Mesenchymal stem cell (in vitro differentiated cells and primary cell): ENCODE measurements at places on chromosomes 5 and 9.

- H3K27me3 ChIP-seq: peaks cover 5% of the 10 kb centered on the region
- no peak for DNase-seq
- H3K4me1 ChIP-seq: no peaks in the 10 kb centered on the region
- no peaks in the 10 kb centered on the region for H3K36me3 ChIP-seq
These were observed 59.2 kb downstream of the NSUN2 start for GRCh38 chr5:6573651-6574101.

GRCh38 chr5:117880932-117881331 lies 1107.4 kb downstream of the DTWD2 start:
- no peaks in the 10 kb centered on the region for H3K36me3 ChIP-seq
- no peaks in the 10 kb centered on the region for H3K4me1 ChIP-seq

GRCh38 chr9:118652258-118652657 lies 717.0 kb downstream of the BRINP1 start:
- no peaks in the 10 kb centered on the region for H3K36me3 ChIP-seq
- no peaks in the 10 kb centered on the region for H3K4me1 ChIP-seq
- no peak for DNase-seq

- H3K36me3 ChIP-seq: peaks cover 5% of the 10 kb centered on the region
- no peak overlapping the region for H3K4me3 ChIP-seq
- DNase-seq: peak; percentile 44
These were observed 17.2 kb upstream of the AFAP1L1 start for GRCh38 chr5:149254506-149254905.

GRCh38 chr5:58327289-58327688 lies 132.6 kb downstream of the PLK2 start:
- H3K36me3 ChIP-seq: no peaks in the 10 kb centered on the region
- no peak overlapping the region for H3K27ac ChIP-seq
- no peak overlapping the region for H3K4me3 ChIP-seq
- H3K4me1 ChIP-seq: no peaks in the 10 kb centered on the region
- H3K27me3 ChIP-seq: no peaks in the 10 kb centered on the region
- DNase-seq: no peak

GRCh38 chr9:1458503-1458902 lies 408.3 kb downstream of the DMRT2 start:
- no peaks in the 10 kb centered on the region for H3K4me1 ChIP-seq
- no peak overlapping the region for H3K27ac ChIP-seq
- H3K4me3 ChIP-seq: no peak overlapping the region
- H3K27me3 ChIP-seq: no peaks in the 10 kb centered on the region
- no peak for DNase-seq
- H3K36me3 ChIP-seq: no peaks in the 10 kb centered on the region

DNA sequence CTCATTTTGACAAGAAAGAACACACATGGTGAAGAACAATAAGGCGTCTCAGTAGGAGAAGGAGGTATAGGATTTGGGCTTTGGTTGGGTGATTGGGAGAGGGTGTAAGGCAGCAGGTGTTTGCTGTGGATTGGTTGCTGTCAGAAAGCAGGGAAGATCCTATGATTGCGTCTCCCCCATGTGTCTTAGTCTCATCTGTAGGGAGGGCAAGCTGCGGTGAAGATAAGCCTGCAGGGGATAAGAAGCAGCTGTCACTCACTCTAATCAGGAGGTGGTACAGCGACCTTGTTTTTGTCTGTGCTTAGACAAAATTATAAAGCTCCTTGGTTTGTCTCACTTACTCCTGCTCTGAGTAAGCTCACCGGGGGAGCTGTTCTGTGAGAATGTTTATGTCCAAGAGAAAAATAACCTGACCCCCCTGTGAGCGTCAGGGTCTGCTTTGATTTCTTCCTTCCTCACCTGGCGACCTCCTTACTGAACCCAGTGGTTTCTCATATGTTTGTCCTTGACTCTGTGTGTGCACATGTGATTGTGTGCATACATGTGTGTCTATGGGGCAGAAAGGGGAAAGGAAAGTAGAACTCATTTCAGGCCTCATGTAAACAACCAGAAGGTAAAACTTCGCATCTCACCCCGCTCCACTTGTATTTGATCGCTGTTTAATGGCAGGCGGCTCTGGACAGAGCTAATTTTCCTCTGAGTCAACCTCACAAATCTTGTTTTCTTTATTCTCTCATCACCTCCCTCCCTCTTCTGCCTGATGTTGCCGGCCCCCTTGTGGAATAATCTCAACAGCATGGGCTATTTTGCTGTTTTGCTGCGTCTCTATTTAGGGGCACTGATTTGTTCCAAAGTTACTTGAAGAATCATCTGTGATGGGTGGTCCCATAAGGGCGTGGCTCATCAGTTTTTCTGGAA lies 105.6 kb downstream of the TENT4A start:
- no peak overlapping the region for H3K27ac ChIP-seq
- DNase-seq: no peak
- H3K36me3 ChIP-seq: no peaks in the 10 kb centered on the region
- no peak overlapping the region for H3K4me3 ChIP-seq
- H3K4me1 ChIP-seq: no peaks in the 10 kb centered on the region

- H3K4me3 ChIP-seq: no peak overlapping the region
- no peaks in the 10 kb centered on the region for H3K27me3 ChIP-seq
- DNase-seq: no peak
- peaks cover 72% of the 10 kb centered on the region for H3K36me3 ChIP-seq
- peak overlapping the region; percentile 10 for H3K27ac ChIP-seq
- peaks cover 3% of the 10 kb centered on the region for H3K4me1 ChIP-seq
These were observed 5.1 kb downstream of the RPL12 start for GRCh38 chr9:127445851-127446712.

DNA sequence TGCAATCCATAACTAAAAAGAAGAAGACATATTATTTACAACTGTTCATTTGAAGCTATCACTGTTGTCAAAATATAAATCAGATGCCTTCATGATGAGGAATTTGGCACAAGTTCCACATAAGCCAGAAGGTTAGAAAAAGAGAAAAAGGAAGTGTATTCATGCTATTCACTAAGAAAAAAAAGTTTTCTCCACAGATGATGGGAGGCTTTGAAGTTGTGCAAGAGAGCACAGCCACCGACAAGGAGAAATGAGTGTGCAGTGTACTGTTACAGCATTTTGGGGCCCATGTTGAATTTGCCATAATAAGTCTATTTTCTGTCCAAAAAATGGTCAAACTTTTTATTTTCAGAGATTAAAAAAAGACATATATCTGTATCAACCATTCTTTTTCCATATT lies 32.9 kb upstream of the IFNK start:
- DNase-seq: no peak
- no peaks in the 10 kb centered on the region for H3K4me1 ChIP-seq
- H3K27ac ChIP-seq: no peak overlapping the region
- no peaks in the 10 kb centered on the region for H3K36me3 ChIP-seq

- H3K36me3 ChIP-seq: no peaks in the 10 kb centered on the region
- H3K4me3 ChIP-seq: no peak overlapping the region
- H3K27me3 ChIP-seq: peaks cover 16% of the 10 kb centered on the region
- no peaks in the 10 kb centered on the region for H3K4me1 ChIP-seq
These were observed 132.0 kb downstream of the NSG2 start for GRCh38 chr5:174177531-174177930.

GRCh38 chr5:146681585-146682105 lies 165.7 kb upstream of the GPR151 start:
- no peaks in the 10 kb centered on the region for H3K27me3 ChIP-seq
- H3K4me1 ChIP-seq: no peaks in the 10 kb centered on the region
- no peak overlapping the region for H3K27ac ChIP-seq
- no peak overlapping the region for H3K4me3 ChIP-seq
- DNase-seq: no peak

DNA sequence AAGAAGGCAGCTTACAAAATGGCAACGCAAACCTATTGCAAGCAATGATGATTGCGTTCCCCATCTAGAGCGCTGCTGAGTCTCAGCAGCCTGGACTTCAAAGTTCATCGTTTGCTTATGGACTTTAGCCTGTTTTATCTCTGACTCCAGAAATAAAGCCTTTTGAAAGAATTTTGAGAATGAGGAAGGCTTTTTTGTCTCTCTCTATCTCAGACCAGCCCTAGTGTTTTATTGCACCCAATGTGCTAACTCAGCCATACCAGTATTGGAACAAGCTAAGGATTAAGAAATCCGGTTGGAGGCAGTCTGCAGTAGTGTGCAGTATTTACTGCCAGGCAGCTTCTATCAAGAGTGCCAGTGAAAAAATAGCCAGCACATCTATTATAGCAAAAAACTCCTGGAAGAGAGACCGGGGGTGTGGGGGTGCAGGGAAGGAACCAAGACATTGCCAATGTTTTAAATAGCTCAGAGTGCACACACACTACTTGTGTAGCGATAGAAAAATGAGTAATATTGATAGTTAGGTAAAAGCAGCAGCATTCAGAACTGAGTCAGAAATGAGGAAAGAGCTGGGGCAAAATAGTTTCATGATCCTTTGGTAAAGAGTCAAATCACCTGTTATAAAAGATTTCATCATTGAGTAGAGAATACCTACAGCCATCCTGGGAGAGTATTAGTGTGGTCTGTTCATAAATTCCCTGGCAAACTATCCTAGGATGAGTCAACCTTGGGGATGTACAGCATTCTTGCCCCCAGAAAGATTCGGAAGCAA lies 219.0 kb downstream of the ZNF608 start:
- H3K36me3 ChIP-seq: no peaks in the 10 kb centered on the region
- no peaks in the 10 kb centered on the region for H3K27me3 ChIP-seq
- DNase-seq: no peak

DNA sequence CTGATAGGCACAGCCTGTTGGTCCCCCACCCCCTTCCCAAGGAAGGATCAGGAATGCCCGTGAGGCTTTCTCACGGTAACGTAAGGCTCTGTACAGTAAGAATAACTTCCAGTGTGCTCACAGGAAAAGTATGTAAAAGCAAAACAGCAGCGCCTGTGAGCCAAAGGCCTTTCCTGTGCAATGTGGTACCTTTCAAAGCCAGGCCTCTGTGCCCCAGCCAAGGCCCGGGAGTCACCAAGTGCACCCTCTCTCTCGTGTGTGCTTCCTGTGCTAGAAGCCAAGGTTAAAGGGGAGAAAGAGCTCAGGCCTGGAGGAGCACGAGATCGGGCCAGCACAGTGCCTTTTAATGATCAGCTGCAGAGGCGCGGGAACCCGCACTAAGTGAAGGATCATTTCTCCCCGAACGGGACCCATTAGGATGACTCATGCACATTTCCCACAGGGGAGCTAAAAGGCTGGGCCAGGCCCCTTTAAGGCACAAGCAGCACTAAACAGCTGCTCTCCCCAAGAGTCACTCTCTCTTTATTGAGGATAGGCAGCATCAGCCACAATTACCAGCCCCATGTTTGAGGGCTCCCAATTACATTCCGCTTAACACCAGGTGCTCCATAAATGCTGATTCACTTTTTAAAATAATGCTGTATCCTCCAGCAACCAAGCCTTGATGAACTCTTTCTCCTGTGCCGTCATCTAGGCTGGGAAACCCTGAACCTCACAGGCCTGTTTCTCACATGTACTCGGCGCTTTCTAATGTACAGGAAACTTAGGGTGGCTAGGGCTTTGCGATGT lies 42.8 kb downstream of the SHB start:
- H3K27me3 ChIP-seq: no peaks in the 10 kb centered on the region
- peaks cover 22% of the 10 kb centered on the region for H3K36me3 ChIP-seq
- H3K27ac ChIP-seq: peak overlapping the region; percentile 85
- DNase-seq: peak; percentile 97

DNA sequence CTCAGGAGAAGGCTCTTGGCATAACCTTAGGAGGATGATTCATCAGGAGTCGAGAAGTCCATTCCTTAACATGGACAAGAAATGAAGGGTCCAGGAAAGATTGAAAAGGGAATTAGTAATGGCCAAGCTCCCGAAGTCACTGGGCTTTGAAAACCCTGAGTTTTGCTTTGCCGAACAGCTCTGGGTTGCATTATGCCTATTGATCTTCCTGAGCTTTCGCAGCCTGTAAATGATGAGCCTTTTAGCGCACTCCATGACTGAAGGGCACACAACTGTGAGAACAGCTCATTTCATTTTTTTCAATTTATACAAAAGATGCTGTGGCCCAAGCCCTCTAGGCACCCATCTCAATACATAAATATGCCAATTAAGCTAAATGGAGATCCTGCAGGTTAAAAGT lies 25.0 kb upstream of the PUM3 start:
- H3K36me3 ChIP-seq: no peaks in the 10 kb centered on the region
- no peak overlapping the region for H3K4me3 ChIP-seq
- H3K27ac ChIP-seq: no peak overlapping the region
- no peaks in the 10 kb centered on the region for H3K4me1 ChIP-seq
- no peak for DNase-seq

DNA sequence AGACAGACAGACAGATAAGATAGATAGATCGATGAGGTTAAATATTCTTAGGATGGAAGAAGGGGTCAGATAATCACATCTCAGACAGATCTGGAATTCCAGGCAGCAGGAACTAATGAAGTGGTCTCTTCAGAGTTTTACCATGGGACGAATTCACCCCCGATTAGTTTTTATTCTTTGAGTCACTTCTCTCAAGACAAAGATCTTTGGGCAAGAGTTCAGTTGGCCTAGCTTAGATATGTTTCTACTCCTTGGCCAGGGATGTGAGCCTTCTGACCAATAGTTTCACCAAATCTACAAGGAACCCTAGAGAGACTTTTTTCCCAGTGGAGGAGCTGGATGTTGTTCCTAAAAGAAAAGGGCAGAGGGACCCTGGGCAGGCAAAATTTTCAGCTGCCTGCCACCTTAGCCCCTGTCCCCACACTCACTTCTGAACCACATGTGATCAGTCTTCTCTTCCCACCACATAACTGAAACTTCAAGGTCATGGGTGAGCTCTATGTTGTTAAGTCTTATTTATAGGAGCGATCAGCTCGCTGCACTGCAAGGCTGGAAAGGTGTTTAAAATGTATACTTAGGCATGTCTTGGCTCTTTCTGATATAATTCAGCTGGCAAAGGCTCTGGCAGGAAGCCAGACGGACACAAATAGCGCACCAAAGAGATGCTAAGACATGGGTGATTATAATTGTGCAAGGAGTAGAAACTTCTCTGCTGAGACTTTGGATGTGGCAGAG lies 132.9 kb downstream of the PALM2AKAP2 start:
- H3K4me1 ChIP-seq: peaks cover 16% of the 10 kb centered on the region
- no peaks in the 10 kb centered on the region for H3K27me3 ChIP-seq

- no peak overlapping the region for H3K27ac ChIP-seq
- no peak for DNase-seq
- no peak overlapping the region for H3K4me3 ChIP-seq
- H3K36me3 ChIP-seq: no peaks in the 10 kb centered on the region
These were observed 4.3 kb downstream of the CDHR2 start for GRCh38 chr5:176553260-176554085.

GRCh38 chr5:19616701-19617215 lies 371.2 kb downstream of the CDH18 start:
- H3K36me3 ChIP-seq: no peaks in the 10 kb centered on the region
- H3K4me1 ChIP-seq: no peaks in the 10 kb centered on the region
- no peak overlapping the region for H3K4me3 ChIP-seq
- H3K27ac ChIP-seq: no peak overlapping the region
- no peaks in the 10 kb centered on the region for H3K27me3 ChIP-seq
- DNase-seq: no peak

- no peaks in the 10 kb centered on the region for H3K27me3 ChIP-seq
- H3K4me1 ChIP-seq: peaks cover 4% of the 10 kb centered on the region
- no peak overlapping the region for H3K4me3 ChIP-seq
These were observed 117.8 kb upstream of the SPIN1 start for GRCh38 chr9:88270413-88270812.

- H3K4me1 ChIP-seq: no peaks in the 10 kb centered on the region
- no peaks in the 10 kb centered on the region for H3K27me3 ChIP-seq
- H3K4me3 ChIP-seq: no peak overlapping the region
- H3K36me3 ChIP-seq: no peaks in the 10 kb centered on the region
- DNase-seq: no peak
- no peak overlapping the region for H3K27ac ChIP-seq
These were observed 702.4 kb downstream of the KCTD16 start for GRCh38 chr5:144873076-144873475.
